ENCODE measurements at places on chromosomes 4 and X.

GRCh38 chr4:7187691-7188090 lies 4.6 kb upstream of the SORCS2 start:
- no peak for DNase-seq

- no peak for DNase-seq
These were observed 157.6 kb upstream of the C1QTNF7 start for GRCh38 chr4:15270201-15270600.

DNA sequence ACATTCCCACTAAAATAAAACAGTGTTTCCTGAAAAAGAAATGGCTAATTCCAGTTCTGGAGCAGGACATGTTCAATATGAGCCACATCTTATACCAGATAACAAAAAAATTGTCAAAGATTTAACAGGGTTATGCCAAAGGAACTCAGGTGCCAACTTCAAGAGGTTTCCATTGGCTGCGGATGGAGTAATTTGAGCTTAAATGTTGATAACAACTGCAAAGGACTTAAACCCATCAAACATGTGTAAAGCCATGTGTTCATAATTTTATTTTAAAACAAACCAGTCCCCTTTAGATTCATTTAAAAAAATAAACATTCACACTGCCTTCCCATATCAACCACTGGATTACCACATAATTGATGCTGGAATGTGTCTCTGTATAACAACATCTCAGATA lies 156.4 kb upstream of the PCDH18 start:
- DNase-seq: no peak

- no peak for DNase-seq
These were observed 32.9 kb downstream of the CPEB2 start for GRCh38 chr4:15035159-15035558.

- no peak for DNase-seq
These were observed 224.1 kb upstream of the FGF16 start for GRCh38 chrX:77223046-77223445.
